A549 treated with CpdA at 1 μM for 4 hours (cell line): ENCODE measurements at places on chromosomes 5 and 9. TPM values are rescaled to one million over a fixed set of nuclear protein-coding genes. Genes with fewer than 3 reads are reported as not detected.

Gene HABP4
- 13.7 to 17.9 TPM (median 16.2 TPM) in 5 replicates for total RNA-seq

Gene ECSCR
- not detected in 5 replicates for total RNA-seq

Gene NOL8
- total RNA-seq = 29.4 to 38.8 TPM (median 31.3 TPM) in 5 replicates

Gene ASTN2
- 4.3 to 6.8 TPM (median 5.5 TPM) in 5 replicates for total RNA-seq

Gene C5
- total RNA-seq = 10.4 to 13.9 TPM (median 12.5 TPM) in 5 replicates

Gene SLC6A7
- 0.01 to 0.07 TPM in 2 of 5 replicates, not detected in the others for total RNA-seq

Gene CCDC192
- total RNA-seq = not detected in 5 replicates

Gene SLC22A4
- 3.5 to 4.7 TPM (median 4.2 TPM) in 5 replicates for total RNA-seq

Gene IL5
- total RNA-seq = not detected in 5 replicates

Gene KIF12
- total RNA-seq = 2.0 to 3.0 TPM (median 2.5 TPM) in 5 replicates

Gene DAB2
- total RNA-seq = 10.6 to 13.9 TPM (median 11.5 TPM) in 5 replicates

Gene PCDHGC4
- 0.02 to 0.15 TPM (median 0.05 TPM) in 3 of 5 replicates, not detected in the others for total RNA-seq

Gene STKLD1
- 0.23 to 1.4 TPM (median 0.81 TPM) in 5 replicates for total RNA-seq

Gene F2RL2
- 4.9 to 6.8 TPM (median 5.4 TPM) in 5 replicates for total RNA-seq

Gene PCA3
- not detected in 5 replicates for total RNA-seq

Gene RORB
- total RNA-seq = not detected in 5 replicates

Gene DOCK8
- total RNA-seq = 0.27 to 0.52 TPM (median 0.36 TPM) in 5 replicates
